ENCODE measurements at places on chromosomes 2 and 18. TPM values are rescaled to one million over a fixed set of nuclear protein-coding genes. Genes with fewer than 3 reads are reported as not detected.

The TCF23 gene
- not detected for total RNA-seq

The TSHZ1 gene
- 6.5 TPM for total RNA-seq

The GALR1 gene
- total RNA-seq: not detected

The NPPC gene
- total RNA-seq: 0.16 TPM

The FEV gene
- total RNA-seq: not detected

The PCARE gene
- total RNA-seq: not detected

The DYNAP gene
- not detected for total RNA-seq

The RUFY4 gene
- total RNA-seq: not detected

The ADCYAP1 gene
- total RNA-seq: not detected

The CCL20 gene
- 0.49 TPM for total RNA-seq

The CTDP1 gene
- 35.5 TPM for total RNA-seq

The COL3A1 gene
- 22.5 TPM for total RNA-seq

The SKOR2 gene
- not detected for total RNA-seq

The TMEM37 gene
- total RNA-seq: 0.49 TPM

The TSGA10 gene
- 1.3 TPM for total RNA-seq

The SNORC gene
- 0.63 TPM for total RNA-seq

The DCDC2C gene
- not detected for total RNA-seq

The CEP68 gene
- total RNA-seq: 35.6 TPM

The UGT1A7 gene
- not detected for total RNA-seq

The MYL12A gene
- total RNA-seq: 1,357 TPM
